Stimulated activated CD4-positive, alpha-beta T cell treated with anti-CD3 and anti-CD28 coated beads, Interleukin-1b, Interleukin-23, amount 100 ng/mL, for 48 hours (primary cell): ENCODE measurements at places on chromosomes 7 and 10.
A peak's percentile ranks its signal among the peaks of the same experiment; 100 is the strongest.

DNA sequence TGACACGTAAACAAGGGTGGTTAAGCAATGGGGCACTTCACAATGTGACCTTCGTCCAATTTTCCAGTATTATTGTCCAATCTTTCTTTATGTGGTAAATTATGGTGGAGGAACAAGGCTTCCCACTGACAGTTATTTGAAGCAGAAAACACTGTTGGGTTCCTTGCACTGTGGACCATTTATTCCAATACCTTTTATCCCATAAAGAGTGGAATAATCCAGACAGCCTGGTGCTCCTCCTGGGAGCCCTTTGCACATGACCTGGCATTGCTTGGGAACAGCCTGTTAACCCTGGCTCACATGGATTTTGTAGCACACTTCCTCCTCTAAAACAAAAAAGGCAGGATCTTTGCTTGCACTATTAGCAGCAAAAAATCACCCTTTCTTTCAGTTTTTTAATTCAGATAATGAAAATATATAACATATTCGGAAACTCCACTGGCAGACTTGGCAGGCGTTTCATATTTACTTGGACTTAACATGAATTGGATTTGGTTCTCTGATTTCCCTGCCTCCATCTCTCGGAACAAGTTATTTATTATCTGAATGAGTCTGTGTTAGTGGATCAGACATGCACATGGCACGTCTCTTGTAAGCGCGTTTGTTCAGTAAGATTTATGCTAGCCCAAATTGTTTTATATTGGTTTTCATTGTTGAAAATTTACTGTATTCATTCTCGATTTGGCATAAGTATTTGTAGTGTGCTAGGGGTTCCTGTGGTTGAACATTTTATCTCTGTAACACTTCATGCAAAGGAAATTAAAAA is 59.3 kb downstream of the BMPER start:
- DNase-seq = no peak

GRCh38 chr7:16975712-16976111 is 93.9 kb upstream of the AGR3 start:
- no peak for DNase-seq

DNA sequence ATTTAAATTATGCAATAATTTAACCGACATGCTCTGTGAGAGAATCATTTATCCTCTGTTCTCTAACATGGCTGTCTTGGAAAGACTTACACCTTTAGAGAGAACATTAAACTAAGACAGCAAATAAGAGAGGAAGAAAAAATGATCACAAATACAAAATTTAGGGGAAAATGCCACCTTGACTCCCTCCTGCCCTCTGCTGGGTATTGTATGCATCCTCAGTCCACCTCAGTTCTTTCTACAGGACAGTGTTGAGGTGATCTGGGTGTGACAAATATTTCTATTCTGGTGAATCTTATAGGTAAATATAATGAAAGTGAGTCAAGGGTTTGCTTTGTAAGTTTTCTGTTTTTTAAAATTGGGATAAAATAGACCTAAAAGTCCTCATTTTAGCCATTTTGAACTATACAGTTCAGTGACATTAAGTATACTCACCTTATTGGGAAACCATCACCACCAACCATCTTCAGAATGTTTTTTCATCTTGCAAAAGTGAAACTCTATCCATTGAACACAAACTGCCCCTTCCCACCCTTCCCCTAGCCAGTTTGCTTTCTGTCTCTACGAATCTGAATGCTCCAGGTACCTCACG is 61.5 kb upstream of the ELMO1 start:
- no peak for DNase-seq

DNA sequence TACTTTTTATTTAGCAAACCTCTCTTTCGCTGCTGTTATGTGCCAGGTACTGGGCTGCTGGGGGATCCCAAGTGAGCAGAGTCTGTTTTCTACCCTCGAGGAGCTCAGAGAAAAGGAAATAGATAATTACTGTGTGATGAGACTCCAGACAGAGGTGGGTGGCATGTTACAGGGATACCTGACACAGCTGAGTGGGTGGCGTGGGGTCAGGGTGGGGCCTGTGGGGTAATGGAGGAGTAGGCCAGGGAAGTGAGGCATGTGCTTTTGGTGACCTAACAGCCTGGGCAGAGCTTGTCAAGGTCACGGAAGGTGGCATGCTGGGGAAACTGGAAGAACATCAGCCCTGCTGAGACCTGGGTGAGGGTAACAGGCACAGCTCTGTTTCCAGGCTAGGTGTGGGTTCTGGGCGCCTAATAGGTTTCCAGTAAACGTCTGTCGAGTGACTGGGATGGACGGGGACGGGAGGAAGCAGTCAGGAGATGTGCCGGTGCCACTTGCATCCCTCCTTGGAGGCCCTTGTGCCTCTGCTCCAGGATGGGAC is 36.5 kb upstream of the MMD2 start:
- no peak for DNase-seq

DNA sequence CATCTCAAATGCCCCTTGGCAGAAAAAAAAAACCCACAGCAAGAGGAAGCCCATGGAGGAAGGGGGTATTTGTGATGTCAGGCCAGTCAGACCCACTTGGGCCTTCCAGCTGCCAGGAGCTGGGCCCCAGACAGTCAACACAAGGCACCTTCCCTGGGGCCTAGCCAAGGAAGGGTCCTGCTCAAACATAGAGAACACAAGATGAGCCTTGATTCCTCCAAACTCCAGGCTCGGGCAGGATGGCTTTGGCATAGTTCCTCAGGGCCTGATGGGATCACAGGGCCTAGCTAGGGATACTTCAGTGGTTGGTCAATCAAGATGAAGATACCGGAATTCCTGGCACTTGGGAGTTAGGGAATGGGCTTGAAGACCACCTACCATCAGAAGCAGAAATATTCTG is 30.8 kb downstream of the DPCD start:
- no peak for DNase-seq

- DNase-seq = no peak
Measured at GRCh38 chr10:29691564-29692072, 56.8 kb upstream of the SVIL start.

DNA sequence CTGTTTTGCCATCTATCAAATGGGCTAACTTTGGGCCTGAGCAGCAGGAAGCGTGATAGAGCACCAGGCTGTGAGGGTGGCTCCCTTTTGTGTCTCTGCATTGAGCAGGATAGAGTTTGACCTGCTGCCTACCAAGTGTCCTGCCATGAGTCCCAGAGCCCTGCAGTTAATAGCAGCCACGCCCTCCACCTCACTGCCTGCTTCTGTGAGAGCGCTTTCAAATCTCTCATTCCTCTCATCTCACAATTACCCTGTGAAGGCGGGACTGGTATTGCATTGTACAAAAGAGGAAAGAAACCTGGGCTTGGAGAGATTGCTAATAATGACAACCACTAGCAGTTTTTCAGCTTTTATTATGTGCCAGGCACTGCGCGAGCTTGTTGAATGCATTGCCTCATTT is 39.9 kb downstream of the UNC5B start:
- no peak for DNase-seq

DNA sequence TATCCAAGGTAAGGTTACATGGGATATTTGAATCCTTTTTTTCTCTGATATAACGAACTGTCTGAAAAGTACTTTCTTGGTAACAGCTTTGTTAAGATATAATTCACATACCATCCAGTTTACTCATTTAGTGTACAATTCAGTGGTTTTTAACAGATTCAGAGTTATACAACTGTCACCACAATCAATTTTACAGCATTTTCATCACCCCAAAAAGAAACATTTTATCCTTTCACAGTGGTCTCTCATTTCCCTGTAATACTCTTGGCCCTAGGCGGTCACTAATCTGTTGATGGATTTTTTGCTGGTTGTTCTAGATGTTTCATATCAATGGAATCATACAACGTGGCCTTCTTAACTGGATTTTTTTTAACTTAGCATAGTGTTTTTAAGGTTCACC is 91.6 kb downstream of the GLCCI1 start:
- DNase-seq = no peak

DNA sequence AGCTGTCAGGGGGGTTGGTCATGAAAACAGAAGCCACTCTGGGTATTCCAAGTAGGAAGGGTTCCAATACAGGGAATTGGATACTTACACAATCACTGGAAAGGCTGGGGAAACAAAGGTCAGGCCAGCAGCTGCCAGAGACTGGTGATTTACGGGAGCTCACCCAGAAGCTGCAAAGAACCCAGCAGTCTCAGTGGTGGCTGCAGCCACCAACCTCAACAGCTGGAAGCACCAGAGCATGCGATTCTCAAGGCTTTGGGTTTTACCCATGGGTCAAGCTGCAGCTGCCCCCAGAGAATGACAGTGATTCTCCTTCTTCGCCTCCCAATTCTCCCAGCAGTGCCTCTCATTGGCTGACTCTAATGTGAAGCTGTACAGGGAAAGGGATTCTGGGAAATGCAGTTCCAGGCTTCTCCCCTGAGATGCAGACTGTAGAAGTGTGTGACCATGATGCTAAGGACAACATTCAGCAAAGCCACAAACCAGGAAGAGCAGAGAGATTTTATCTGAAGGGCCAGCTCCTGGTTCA is 107.2 kb upstream of the TCF7L2 start:
- DNase-seq = no peak

- DNase-seq = no peak
Measured at GRCh38 chr7:137579913-137580640, 236.5 kb upstream of the PTN start.

DNA sequence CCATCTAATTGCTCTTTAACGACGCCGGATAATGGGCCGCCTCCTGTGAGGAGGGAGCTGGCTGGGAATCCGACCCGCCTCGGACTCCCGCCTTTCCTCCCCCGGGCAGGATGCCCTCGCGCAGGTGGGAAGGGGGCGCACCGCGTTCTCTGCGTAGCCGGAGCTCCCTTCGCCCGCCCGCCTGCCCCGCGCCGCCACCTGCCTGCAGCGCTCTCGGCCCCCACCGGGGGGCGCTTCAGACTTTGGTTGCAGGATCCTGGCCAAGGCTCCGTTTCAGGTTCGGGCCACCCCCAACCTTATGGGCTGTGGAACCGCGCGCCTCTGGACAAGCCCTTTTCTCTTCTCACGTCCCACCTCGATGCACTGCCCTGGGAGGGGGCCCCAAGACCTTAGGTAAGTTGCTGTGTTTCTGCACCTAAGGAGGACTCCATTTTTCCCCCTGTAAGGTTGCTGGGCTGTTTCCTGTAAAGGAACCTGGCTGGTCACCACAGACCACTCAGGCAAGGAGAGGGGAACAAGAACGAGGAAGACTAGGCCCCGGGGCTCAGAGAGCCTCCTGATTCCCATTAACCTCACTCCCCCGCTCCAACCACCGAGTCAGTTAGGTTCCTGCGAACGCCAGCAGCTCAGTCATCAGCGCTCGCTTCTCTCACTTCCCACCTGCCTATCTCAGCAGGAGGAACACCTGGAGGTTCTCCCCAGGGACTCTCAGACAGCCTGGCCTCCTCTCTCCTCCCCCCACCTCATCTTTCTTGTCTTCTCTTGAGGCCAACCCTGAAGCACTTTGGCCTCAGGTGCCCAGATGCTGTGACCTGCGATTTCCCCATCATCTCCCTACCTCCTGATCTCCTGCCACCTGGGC is 11.3 kb upstream of the KAZALD1 start:
- DNase-seq = peak; percentile 74

DNA sequence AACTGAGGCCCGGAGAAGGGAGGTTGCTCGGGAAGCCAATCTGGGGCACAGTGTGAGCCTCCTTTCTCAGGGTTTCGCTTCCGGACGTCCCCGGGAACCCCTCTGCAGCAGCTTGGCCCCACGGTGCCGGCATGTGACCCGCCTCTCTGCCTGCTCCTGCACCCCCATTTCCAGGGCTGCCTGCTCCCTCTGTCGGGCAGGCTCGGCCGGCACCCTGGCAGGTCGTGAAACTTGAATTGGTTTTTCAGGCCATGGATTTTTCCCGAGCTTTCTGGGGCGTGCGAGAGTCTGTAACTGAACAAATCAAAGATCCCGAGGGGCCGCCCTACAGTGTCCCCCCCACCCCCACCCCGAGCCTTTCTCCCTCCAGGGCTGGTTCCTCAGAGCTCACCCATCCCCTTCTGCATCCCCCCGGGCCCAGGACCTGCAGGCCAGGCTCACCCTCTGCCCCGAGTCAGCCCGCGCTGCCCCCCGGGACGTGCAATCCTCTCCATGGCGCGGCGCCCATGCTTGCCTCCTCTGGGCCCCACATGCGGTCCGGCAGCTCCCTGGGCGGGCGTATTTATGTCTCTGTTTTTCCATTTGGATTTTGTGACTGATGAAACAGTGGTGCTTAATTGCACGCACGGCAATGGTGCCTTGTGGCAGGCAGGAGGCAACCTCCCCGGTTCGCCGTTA is 58.1 kb downstream of the UNCX start:
- no peak for DNase-seq

DNA sequence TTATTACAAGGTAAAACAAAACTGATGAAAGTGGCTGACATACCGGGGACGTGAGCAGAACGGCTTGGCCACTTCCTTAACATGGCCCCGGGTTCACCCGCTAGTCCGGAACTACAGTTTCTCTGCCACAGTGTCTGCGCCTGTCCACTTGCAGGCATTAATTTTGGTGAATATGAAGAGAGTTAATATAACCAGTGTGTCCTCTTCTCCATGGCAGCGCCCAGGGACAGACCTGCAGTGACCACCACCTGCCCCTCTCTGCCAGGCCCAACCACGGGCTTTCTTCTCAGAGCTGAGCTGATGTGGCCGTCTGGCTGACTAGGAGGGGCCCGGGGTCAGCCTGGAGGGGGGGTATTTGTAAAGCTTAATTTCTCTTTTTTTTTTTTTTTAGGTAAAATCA is 1.1 kb upstream of the NDUFB2 start:
- DNase-seq = no peak

DNA sequence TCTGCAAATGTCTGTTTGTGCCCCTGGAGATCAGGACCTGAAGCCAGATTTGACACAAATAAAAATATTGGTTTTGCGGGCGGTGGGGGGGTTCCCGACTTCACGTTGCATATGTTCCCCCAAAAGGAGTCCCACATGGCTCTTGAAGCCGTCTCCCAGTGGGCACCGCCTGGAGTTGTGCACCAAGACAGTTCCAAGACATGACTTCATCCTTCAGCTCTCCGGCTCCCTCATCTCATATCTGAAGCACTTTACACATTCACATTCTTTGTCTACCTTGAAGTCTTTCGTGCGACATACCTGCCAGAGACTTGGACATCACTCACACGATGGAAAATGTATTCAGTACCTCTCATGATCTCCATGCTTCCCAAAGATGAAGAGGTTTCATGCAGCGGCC is 362.8 kb upstream of the FOXK1 start:
- no peak for DNase-seq

- no peak for DNase-seq
Measured at GRCh38 chr10:93417921-93418320, 64.2 kb downstream of the MYOF start.

DNA sequence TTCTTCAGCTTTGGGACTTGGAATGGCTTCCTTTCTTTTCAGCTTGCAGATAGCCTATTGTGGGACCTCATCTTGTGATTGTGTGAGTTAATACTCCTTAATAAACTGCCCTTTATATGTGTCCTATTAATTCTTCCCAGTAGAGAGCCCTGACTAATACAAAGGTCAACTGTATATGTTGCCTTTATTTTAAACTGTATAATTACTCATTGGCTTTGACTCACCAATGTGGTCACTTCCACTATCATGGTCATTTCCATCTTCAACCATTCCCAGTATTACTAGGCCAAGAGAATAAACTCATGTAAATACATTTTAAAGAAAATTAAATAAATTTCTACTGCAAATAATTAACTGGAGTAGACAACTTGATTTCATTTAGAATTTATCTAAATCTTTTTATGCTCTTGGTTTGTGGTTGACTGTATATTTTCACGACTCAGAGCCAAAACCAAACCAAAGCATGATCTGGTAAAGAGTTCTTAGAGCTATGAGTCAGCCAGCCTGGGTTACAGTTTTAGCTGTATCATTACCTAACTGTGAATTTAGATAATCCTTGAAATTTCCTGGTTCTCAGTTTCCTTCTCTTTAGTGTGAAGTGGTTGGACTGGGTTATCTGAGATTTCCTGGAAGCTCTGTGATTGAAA is 188.4 kb downstream of the PPP1R3A start:
- no peak for DNase-seq

- DNase-seq = no peak
Measured at GRCh38 chr10:44418637-44419036, 33.7 kb upstream of the CXCL12 start.
